ENCODE measurements at places on chromosomes 6 and 20.

- DNase-seq: no peak
Measured at GRCh38 chr6:33671744-33672072, 39.8 kb downstream of the UQCC2 start.

GRCh38 chr20:61860260-61860987, 205.3 kb downstream of the TAF4 start:
- DNase-seq: no peak

DNA sequence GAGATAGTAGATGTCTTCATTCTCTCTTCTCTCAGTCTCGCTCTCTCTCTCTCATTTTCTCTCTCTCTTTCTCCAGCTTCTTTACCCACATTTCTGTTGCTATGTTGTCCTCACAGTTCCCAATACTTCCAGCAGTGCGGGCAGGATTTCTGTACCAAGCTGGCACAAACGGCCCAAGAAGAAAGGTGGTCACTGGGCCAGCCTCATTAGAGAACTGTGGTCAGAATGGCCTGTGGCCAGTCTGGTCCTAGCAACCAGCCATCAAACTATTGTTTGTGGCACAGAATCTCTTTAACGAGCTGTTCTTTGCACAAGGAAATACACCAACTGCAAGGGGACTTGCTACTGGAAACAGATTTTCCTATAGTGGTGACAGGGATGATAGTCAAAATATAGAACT, 81.3 kb downstream of the SEL1L2 start:
- no peak for DNase-seq

- no peak for DNase-seq
Measured at GRCh38 chr6:62541502-62541901, 255.5 kb upstream of the KHDRBS2 start.

DNA sequence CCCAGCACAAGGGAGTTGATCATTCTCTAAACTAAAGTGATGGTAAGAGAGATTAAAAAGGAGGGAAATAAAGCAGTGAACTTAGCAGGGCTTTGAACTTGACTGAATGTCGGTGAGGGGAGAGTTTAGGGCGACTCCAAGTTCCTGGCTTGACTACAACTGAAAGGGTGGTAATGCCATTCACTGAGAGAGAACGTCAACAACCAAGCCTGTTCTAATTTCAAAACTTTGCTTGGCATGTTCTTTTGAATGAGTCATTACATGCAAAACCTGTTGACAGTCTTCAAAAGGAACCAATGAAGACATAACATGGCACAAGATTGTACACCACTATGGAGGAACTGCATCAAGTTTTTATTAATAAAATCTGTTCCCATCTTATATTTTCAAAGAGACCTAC, 10.3 kb upstream of the MYB start:
- no peak for DNase-seq

- no peak for DNase-seq
Measured at GRCh38 chr20:34850969-34851368, 21.7 kb downstream of the GGT7 start.

- DNase-seq: no peak
Measured at GRCh38 chr20:23507346-23507745, 16.4 kb downstream of the CST8 start.

GRCh38 chr6:112038268-112038667, 15.6 kb upstream of the CCN6 start:
- no peak for DNase-seq

GRCh38 chr20:327186-328026, 2.1 kb downstream of the SOX12 start:
- peak; percentile 87 for DNase-seq
